Stimulated activated CD8-positive, alpha-beta memory T cell treated with anti-CD3 and anti-CD28 coated beads, Interleukin-15, amount 100 ng/mL, for 24 hours (primary cell): ENCODE measurements at places on chromosomes 5 and 9.

GRCh38 chr5:137269274-137269673, 229.9 kb downstream of the SPOCK1 start:
- no peak for DNase-seq

DNA sequence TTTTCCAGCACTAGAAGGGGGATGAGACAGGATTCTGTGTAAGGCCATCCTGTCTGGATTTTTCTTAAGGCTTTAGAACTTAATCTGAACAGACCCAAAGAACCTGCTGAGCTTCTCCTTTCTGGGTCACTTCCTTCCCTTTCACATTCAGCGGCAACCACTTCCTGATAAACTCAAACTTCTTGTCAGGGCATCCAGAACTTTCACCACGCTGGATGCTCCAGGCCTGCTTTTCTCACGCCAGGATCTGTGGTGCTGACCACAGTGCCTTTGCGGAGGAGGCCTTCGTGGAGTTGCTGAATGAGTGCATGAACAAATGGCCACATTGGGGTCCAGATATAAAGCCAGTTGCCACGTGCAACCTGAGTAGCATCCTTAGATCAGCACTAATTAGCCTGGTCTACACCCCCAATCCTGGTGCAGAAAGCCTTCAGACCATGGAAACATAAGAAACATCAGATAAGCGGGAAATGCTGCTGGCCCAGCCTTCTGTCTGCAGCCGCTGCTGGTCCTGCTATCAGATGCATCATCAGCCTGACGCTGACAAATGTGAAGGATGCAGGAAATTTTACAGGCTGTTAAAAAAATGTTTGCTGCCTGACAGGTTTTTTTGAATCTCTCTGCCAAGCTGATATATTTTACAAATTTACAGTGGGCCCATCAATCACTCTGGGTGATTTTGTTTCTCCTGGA, 75.3 kb upstream of the BARHL1 start:
- DNase-seq = no peak

DNA sequence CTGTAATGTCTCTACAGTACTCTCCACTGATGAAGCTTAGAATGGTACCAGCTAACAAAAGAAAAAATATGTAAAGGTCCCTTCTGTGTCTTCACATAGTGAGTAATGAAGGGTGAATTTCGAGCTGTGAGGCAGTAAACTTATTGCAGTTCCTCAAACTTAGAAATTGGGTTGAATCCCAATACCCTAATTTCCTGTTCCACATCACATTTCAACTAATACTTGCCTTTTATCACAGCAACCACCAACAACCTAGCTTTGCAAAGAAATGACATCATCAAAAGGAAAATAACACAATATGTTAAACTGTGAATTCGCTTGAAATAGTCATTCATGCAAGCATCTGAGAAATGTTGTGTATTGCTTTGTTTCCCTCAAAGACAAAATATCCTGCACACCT, 9.4 kb upstream of the TNFAIP8 start:
- no peak for DNase-seq

- no peak for DNase-seq
Observed at GRCh38 chr9:105854026-105854782, 159.9 kb downstream of the TMEM38B start.

DNA sequence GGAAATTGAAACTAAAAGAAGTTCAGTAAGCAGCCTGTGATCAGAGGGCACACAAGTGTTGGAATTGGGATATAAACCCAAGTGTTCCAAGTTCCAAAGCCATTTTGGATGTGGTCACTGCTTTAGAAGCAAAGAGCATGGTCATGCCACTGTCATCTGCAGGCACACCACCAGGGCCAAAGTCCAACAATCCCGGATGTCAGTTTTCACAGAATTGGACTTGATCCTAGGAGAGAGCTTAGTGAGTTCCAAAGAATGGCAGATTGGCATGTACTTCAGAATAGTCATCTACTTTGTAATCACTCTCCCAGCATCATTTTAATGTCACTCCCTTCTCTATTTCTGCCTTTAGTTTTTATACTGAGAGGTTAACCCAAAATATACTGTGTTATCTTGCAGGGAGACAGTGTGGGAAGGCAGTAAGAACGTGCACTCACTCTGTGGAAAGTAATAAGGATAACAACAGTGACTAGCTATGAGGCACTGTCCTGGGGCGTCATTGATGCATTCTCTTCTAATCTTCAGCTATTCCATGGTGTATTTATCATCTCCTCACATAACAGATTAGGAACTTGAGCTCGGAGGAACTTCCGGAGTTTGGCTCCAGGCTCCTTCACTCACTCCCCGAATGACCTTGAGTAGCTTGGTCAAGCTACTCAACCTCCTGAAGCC, 388.0 kb downstream of the ACTL7B start:
- no peak for DNase-seq

DNA sequence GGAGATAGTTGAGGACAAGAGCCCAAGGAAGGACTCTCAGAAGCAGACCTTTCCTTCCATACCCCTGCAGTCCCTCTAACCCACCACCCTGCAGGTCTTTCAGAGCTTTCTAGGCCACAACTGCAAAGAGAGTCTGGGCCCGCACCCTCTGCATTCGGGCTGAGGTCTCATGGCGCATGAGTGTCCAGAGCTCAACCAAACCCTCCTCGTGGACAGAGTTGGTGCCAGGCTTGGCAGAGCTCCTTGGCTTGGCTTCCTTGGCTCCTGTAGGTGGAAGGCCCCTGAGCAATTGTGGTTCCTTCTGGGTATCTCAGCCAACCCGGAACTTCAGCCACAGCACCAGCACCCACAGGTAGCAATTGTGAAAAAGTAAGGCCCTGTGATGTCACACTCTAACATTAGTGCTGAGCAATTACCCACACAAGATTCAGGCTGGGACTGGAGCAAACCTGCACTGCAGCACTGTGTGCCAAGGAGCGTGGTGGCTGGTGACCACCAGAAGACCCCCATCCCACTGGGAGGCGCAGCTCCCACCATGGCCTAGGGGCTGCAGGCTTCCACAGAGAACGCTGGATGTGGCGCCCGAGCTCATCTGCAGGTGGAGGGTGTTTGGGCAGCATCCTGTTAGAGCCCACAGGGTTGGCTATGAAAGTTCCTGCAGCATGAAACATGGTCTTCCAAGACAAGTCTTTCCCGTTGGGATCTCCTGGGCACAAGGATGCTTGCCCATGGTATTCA, 38.8 kb downstream of the FOXI1 start:
- no peak for DNase-seq

DNA sequence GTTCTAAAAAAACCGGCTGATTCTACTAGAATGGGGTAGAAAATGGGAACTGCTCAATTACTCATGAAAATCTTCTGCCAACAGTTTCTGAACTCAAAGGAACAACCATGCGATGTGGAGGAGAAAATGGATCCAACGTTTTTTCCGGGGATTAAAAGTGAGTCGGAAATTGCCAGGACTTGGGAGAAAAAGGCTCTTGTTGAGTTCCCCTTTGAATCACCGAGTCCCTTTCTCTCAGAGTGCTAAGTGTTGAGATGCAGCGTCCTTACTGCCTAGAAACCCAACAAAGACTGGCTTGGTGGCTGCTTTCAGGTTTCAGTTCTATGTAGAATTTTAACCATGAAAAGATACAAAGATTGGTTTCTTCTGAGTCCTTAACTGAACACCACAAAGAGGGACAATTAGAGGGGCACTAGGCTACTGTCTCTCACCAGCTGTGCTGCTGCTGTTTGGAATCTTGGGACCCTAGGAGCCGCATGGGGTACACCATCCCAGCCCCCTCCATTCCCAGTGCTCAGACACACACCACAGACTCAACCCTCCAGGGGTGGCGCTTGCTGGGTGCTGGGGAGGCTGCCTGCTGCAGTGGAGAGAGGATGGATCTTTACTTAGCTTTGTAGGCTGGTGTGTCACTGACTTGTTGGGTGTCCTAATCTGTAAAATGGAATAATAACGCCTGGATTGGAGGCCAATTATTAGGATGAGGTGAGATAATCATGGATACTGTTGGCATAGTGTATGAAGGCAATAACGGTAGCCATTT, 21.5 kb upstream of the NEUROG1 start:
- no peak for DNase-seq

- no peak for DNase-seq
Observed at GRCh38 chr5:179870403-179870903, 11.8 kb upstream of the MRNIP start.

DNA sequence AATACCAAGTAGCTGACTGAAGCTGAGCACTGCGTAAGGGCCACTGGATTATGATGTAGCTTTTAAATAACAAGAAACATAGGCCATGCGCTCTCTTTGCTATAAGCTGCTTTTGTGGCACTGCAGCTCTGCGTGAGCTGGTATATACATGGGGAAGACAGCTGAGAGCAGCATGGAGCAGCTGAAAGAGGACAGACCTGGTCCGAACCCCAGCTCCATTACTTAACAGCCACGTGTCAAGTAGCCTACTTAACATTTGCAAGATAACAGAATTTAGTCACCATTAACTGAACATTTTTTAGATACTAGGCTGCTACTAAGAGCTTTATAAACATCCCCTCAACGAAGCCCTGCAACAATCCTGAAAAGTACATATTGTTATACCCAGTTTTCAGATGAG, 69.3 kb downstream of the PTPN3 start:
- DNase-seq = no peak

DNA sequence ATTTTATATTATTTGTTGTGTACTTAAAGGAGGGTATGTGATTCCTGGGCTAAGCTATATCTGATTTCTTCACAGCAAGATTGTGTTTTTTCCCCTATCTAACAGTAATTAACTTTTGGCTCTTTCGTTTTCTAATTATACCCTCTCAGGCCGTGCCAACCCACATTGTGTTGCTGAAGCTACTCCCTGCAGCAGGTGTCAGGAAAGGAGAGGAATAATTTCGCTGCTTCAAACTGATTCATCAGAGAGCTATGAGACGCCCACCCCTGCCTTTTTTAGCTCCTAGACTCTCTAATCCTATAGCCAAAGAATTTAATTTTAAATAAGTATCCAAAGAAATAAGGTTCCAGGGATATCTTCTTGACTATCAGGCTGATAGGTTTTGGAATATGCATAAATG, 3.8 kb downstream of the CAVIN4 start:
- DNase-seq = no peak

- no peak for DNase-seq
Observed at GRCh38 chr5:78985725-78986223, 664 bp upstream of the ARSB start.
